Renal cortex interstitium (tissue), 15 donors: ENCODE measurements at places on chromosomes 1 and 21.

DNA sequence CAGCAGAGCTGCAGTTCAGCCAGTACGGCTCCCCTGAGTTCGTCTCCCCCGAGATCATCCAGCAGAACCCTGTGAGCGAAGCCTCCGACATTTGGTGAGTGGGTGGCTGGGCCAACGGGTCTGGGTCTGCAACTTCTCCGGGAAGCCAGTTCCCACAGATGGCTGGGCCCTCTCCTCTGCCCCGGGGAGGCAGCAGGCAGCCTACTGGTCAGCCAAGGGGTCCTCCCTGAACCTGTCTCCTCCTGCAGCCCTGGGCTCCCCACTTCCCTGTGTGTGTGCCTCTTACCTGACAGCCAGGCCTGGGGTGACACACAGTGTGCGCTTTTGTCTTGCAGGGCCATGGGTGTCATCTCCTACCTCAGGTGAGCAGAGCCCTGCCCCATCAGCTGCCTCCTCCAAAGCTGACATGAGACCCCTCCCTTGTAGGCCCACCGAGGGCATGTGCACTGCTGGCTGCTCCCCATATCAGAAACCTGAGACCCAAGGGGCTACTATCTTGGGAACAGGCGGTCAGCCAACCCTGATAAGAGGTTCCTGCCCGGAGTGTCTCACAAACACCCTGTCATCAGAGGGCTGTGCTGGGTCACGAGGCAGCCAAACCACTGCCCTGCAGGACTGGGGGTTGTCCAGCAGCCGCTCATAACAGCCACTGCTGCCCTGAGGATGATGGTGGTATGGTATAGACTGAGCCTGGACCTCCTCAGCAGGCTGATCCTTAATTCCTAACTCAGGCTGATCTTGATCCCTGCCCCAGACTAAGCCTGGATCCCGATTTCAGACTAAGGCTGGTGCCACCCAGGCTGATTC, 37.6 kb downstream of the TRIM11 start:
- DNase-seq: no peak

DNA sequence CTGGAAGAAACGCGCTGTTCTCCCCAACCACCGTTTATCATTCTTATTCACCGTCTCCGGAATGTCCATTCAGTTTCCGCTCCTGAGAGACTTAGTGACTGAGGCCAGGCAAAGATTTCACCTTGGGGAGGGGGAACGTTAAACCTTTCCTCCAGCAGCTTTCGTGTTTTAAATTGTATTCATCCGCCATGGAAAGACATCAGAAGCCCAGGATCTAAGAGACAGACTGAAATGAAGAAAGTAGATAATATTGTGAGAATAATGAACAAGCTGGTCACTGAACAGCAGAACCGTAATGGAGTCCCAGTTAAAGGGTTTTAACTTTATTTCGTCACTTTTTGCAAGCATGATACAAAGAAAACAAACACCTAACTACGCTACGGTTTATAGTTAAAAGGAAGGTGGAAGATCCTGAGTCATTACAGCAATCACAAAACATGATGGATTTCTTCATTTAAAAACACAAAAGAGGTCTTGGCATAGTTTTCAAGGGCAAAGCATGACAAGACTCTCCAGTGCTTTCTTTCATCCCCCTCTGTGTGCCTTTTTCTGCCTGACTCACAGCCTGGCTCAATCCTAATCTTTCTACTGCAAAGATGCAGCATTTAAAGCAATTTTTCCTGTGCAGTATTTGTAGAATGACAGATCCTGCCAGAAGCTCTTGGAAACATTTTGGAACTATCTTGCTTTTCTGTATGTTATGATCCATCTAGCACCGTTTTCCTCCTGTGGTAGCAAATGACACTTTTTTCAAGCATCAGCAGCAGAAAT, 722 bp upstream of the SLC19A2 start:
- no peak for DNase-seq

DNA sequence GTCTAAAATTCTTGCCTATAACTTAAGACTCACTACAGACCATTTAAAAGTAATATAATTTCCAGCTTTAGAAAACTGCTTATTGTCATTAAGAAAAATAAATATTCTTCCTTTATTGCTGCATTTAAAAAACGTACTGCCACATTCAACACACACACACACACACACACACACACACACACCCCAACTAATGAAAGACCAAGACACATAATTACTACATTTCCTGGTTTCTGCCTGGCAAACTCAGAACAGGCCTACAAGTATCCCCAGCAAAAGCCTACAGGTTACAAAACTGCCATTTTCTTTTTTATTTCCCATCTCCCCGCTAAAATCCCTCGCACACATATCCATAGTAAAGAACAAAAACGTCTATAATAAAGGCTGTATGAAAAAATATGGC, 1.5 kb downstream of the DENND2C start:
- DNase-seq: no peak

DNA sequence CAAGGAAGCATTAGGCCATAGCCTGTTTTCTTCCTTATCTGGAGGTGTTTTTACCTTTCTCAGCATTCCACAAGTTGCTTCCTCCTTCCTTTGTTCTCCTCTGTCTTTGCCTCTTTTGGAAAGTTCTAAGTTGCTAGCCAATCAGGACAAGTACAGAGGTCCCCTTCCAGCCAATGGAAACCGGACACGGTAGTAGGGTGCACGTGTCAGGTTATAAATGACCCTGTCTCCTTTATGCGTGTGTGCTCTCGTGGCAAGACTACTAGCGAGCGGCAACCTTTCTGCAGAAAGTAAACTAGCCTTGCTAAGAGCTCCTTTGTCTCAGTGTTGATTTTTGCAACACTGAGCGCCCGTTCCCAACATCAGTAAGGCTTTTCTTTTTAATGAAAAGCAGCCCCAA, 1.5 kb upstream of the ACADM start:
- no peak for DNase-seq

GRCh38 chr1:153040950-153041631, at the start of gene SPRR2D:
SPRR2D (minus strand) TSS chr1:153041120; CDS start chr1:153040346, 774 bp downstream.
- no peak for DNase-seq

DNA sequence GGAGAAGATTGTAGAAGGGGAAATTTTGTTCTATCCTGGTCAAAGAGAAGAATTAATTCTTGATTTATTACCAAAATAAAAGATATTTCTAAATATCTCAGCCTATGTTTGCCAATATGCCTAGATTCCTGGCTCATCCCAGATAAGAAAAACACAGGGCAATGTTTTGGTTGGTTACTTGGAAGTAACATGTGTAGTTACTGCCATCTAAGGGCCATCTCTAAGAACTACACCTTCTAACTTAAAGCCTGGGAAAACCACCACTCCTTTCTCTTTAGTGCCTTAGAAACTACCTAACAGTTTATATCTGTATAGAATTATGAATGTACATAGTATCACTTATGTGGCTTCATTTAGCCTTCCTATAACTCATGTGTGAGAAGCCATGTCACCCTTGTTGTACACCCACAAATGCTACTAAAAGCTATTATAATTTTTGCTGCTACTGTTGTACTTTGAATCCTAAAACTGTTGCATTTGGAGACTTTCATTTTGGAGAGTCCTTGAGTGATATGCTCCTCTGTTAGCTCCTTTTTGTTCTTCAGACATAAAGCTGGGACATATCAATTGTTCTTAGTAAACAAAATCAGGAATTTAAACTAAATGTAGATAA, 4.5 kb downstream of the AIM2 start:
- DNase-seq: peak; percentile 34

DNA sequence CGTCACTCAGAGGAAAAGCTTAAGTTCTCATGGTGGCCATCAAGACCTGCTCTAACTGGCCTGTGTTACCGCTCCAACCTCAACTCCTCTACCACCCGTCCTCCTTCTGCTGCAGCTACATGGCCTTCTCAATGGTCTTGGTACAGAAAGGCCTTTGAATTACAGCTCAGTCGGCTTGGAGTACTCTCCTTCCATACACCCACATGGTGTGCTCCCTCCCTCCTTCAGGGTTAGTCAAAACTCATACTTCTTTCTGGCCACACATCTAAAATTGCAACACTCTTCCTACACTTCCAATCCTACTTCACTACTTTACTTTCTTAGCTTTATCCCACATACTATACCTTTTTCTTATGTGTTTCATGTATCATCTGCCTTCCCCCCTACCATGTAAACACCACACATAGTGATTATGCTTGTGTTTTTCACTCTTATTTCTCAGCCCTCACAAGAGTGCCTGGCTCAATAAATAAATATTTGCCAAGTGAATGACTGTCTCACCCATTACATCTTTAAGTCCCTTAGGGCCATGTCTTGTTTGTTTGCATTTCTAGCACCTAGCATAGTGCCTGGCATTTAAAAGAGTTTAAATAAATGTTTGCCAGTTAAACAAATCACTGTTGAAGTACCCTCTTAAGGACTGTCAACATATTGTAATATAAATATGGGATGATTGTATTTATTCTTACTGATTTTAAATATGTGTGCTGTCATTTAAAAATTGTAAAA, 37.6 kb upstream of the HMCN1 start:
- DNase-seq: no peak

GRCh38 chr1:201190624-201191051, at the start of gene IGFN1:
IGFN1 (plus strand) TSS chr1:201190824; CDS start chr1:201193294, 2,470 bp downstream.
- DNase-seq: no peak

GRCh38 chr1:226762988-226763904, 24.2 kb upstream of the ITPKB start:
- DNase-seq: no peak

- DNase-seq: no peak
Observed at GRCh38 chr21:26406526-26406925, 166.6 kb downstream of the CYYR1 start.

DNA sequence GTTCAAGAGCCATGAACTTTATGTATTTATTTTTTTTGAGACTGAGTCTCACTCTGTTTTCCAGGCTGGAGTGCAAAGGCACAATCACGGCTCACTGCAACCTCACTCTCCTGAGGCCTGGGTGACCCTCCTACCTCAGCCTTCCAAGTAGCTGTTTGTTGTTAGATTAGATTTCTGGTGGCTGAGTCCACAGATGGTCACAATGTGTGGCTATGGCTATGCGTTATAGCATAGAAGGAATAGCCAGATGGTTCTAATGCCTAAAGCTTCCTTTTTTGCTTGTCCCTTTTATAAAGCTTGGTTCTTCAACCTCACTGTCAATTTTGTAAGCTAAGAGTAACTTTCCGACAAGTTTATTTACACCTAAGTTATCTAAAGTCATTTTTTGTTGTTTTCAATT, 62.3 kb upstream of the FMN2 start:
- DNase-seq: no peak

- DNase-seq: no peak
Observed at GRCh38 chr1:209326831-209327230, 256.7 kb upstream of the CAMK1G start.

DNA sequence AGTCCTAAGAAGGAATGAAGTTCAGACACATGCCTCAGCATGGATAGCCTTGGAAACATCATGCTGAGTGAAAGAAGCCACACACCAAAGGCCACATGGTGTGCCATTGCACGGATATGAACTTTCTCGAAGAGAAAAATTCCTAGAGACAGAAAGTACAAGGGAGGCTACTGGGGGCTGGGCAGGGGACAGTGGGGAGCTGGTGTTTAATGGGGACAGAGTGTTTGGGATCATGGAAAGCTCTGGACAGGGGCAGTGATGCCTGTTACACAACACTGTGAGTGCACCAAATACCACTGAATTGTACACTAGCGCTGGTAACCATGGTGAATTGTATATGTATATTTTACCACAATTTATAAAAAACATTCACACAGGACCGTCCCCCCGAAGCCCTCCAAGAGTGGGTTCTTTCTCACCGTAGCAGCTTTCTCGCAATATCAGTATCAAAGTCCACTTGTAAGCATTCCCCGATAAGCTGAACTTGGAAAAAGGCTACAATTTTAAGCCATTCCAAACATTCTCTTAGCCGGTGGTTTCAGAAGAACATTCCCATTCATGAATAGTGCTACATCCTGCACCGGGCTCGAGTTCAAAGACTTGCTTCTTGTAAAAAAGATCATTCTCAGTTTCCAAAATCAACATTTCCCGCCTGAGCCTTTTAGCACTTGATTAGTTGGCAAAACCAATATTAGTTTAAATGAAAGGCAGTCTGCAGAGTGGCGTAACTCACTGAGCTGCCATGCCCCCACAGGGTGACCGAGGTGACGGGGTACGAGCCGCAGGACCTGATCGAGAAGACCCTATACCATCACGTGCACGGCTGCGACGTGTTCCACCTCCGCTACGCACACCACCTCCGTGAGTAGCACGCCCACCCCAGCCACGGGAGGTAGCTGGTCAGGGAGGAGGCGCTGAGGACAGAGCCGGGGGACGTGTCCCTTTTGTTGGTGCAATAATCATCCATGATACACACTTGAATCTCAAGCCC, 31.7 kb downstream of the SIM2 start:
- DNase-seq: no peak

DNA sequence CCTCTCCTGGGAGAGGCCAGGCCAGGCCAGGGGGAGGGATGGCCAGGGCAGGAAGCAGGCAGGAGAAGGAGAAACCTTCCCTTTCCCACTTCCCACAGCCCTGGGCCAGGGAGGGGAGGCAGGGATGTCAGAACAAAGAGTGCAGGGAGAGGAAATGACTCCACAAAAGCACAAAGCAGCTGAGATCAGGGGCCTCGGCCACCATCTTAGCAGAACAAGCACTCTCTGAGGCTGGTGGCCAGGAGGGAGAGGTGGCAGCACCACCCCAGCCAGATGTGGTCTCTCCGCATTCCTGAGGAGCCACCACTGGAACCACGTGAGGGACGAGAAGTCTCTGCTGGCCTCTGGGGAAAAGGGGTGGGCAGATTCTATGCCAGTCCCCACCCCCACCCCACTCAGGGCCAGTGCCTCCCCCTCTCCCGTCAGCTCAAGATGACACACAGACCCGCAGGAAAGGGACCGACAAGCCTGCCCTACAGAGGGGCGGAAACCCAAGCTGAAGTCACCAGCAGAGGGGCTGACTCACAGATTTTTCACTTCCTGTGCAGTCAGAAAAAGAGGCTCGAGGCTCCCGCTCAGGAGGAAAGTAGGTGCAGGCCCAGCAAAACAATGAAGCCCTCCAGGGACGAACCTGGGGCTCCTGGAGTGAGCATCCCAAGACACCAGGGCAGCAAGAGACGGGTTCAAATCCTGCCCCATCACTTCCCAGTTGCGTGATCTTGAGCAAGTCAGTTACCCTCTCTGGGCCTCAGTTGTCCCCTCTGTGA, 24.1 kb upstream of the ALDH4A1 start:
- no peak for DNase-seq

- no peak for DNase-seq
Observed at GRCh38 chr1:56688522-56689026, 43.5 kb downstream of the PRKAA2 start.

GRCh38 chr1:237042892-237043576, 1.1 kb downstream of the RYR2 start:
- no peak for DNase-seq

GRCh38 chr1:155166471-155167165, 6.5 kb downstream of the KRTCAP2 start:
- no peak for DNase-seq
